ENCODE measurements at places on chromosomes 11 and 22.

GRCh38 chr11:103961010-103961409 lies 75.4 kb upstream of the DDI1 start:
- DNase-seq, result no peak

DNA sequence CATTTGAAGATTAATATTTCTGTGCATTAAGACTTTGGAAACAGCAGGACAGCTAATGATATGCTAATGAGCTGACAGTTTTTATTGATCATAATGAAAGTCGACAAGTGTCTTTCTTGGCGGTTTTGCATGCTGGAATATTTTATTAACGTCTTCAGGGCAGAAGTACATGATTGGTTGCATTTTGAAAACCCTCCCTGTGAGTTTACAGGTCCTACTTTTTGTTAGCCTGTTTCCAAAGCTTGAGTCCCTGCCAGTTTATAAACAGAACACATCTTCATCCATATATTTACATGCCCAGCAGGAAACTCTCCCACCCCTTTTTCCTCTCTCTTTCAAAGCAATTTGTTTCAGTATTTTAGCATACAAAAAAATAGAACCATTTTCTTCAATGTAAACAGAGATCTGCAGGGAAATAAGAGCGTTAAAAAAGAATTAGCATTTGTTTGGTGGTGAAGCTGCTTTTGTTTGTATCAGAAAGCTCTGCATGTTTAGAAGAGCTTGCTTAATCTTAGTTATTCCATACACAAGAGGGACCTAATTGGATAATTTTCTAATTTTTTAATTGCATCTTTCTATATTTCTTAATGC lies 243.6 kb downstream of the NELL1 start:
- no peak for DNase-seq

DNA sequence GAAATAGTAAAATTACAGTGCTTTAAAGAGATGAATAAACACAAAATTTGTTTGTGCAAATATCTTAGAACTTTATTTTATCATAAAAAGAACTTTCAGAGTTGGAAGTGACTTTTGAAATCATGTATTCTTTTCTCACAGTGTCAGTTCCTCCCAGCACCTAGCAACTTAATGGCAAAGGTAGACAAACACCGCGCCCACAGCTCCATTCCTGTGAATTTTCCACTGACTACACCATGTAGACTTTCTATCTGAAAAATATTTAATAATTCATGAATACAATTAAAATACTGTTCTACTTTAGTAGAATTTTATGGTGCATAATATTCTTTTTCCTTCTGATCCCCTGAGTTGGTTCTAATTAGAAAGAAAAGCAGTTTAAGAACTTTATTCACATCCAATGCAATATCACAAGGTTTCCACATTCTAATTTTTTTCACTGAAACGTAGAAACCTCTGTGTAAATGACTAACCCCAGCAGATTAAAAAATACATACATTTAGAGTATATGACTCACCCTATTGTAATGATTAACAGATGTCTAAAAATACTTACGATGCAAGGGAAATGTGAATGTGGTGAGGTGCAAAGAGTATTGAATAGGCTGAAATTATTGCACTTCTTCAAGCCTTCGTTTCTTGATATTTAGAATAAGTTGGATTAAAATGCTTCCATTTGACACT lies 218.2 kb upstream of the CCDC179 start:
- DNase-seq, result no peak

DNA sequence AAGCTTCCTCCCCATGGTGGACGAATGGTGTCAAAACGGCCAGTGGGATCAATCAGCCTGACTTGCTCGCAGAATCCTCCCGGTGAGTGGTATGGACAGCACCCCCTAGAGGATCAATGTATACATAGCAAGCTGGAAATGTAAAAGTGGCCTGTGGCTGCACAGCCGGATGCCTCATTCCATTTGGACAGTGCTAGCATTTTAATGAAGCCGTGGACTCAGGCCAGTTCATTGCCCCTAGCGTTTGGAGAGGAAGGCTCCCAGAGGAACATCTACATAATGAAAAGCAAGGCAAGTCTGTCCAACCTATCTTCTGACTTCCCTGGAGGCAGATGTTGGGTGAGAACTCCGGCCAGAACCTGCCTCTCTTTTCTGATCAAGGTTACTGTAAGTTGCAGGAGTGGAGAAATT lies 942.3 kb downstream of the NTM start:
- no peak for DNase-seq

DNA sequence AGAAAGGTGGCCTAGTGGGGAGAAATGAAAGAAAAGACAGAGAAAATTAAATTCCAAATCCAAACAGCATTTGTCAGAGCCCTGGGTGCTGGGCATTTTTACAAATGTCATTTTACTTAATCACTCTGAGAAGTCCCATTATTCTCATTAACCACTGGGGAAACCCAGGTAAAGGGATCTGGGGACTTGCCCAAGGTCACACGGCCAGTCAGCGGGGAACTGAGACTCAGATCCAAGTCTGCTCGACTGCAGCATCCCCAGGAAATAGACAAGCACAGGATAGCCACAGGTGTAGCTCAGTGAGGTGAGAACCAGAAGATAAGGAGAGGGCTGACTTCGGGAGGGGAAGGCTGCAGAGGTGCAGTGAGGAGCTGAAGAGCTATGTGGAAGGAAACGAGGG lies 7.9 kb downstream of the NRXN2 start:
- DNase-seq, result no peak

GRCh38 chr11:19962053-19962800 lies 198.0 kb downstream of the DBX1 start:
- no peak for DNase-seq

DNA sequence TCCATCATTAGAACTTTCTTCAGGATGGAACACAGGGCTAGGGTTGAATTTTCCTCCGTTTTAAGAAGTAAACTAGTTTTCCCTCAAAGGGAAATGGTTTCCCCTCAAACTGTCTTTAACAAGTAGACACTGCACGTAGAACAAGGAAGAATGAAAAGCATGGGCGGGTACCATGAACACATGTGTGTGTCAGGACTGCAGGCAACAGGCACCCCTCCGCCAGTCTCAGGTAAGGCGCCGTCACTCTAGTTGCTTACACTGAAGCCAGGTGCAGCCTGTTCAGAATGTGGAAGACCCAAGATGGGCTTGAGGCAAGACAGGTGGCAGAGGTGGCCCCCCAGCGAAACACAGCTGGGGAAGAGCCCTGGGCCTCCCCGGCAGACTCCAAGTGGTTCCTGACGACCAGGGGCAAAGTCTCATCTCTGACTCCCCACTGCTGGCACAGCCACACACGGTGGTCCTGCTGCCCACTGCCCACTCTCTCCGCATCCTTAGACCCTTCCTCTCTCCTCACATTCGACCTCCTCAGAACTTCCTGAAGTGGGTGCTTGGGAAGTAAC lies 25.4 kb upstream of the MOB2 start:
- DNase-seq, result no peak

GRCh38 chr11:5289696-5290095 lies 12.1 kb downstream of the OR51B4 start:
- no peak for DNase-seq

GRCh38 chr11:93169950-93170561 lies 27.7 kb downstream of the SLC36A4 start:
- no peak for DNase-seq

DNA sequence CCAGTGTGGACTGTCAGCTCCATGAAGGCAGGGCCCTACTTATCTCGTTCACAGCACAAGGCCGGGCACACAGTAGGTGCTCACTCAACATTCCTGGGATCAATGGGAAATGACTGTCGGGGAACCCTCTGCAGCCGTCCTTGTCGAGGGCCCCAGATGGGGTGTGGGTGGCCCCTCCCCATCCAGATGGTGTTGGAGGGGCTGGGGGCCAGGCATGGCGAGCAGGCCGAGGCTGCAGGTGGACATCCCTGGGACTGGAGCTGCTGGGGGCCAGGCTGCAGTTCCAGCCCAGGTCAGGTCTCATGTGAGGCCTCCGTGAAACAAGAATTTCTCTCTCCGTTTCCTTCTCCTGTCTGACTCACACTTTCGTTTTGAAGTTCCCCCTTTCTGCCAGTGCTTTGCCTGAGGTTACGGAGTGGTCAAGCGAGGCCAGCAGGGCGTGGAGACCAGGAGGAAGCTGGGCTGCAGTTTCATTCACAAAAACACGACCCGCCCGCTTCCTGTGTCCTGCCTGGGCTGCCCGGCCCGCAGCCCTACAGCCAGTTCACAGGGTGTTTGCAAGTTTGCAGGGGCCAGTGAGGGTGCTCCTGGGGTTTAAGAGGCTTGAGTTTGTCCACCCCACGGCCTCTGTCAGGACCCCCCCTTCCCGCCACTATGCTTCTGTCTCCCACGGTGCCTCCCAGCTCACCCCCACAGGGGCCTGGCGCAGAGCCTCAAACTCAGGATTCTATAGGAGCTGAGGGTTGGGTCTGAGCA lies 4.5 kb downstream of the MYEOV start:
- no peak for DNase-seq

DNA sequence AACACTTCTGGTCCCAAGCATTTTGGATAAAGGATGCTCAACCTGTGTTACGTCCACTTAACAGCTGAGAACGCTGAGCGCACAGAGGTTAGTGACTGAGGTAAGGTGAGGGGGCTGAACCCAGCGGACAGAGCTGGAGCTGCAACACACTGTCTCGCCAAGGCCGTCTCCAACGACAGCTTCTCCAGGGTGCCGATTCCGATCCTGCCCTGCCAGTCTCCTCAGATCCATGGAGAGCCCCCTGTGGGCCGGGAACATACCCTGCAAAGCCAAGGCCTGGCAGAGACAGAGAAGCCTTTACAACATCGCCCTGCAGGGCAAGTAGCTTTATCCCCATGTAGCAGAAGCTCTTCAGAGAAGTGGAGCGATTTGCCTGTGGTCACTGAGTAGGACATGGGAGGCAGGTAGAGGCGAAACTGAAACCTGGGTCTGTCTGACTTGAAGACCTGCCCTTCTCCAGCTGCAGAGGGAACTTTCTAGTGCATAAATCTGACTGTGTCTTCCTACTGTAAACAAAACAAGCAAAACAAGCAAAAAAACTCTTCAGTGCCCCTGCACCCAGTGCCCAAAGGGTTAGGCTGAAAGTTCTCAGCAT lies 72.8 kb downstream of the SCUBE1 start:
- no peak for DNase-seq

- no peak for DNase-seq
These were observed 9.0 kb downstream of the RBX1 start for GRCh38 chr22:40960145-40960544.

DNA sequence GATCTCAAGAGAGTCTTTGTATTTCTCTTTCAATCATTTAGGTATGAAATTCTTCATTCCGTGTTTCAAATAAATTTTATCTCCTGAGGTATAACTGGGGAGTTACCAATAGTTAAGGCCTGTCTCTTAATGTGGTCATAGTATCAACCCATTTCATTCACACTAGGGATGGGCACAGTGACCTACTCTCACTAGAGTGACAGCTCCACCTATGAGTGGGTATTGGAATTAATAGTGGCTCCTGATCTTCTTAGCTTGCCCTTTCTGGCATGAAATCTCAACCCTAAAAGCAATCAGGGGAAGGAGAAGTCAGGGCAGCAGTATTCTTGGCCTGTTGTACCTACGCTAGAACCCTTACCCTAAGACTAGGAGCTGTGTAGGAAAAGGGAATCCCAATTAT lies 507.7 kb downstream of the FAM181B start:
- DNase-seq, result no peak

DNA sequence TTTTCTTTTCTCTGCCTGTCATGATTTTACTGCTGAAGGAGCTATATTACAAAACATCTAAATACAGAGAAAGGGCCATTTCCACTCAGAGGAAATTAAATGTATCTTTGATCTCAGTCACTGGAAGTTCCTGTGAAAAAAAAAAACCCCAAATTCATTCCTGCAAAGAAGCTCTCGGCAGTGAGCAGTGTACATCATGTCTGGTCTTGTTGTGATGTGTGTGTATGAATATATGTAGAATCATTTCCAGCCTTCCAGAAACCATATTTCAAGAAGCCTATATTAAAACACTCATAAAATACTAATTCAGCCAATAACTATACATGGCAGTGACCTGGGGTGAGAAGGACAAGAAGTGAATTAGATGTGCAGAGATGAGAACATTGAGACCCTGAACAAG lies 393.2 kb upstream of the TENM4 start:
- DNase-seq, result no peak

DNA sequence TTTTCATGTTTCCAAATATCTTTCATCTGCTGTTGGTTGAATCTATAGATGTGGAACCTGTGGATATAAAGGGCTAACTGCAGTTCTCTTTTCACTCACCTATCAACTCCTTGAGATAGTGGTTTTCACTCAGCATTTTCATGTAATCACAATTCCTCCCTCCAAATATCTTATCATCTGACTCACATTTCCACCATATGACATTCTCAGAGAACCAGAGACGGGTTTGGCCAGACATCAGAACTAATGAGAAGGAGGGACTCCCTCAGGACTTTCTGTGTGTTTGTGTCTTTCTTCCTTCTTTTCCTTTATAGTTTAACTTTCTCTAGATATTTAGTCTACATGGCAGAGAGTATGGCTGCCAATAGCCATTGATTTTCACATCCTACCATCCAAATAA lies 134.8 kb upstream of the DDI1 start:
- no peak for DNase-seq

GRCh38 chr11:1840780-1841480 lies 2.1 kb downstream of the TNNI2 start:
- DNase-seq, result no peak

GRCh38 chr11:17579451-17579850 lies 32.4 kb downstream of the OTOG start:
- DNase-seq, result no peak

DNA sequence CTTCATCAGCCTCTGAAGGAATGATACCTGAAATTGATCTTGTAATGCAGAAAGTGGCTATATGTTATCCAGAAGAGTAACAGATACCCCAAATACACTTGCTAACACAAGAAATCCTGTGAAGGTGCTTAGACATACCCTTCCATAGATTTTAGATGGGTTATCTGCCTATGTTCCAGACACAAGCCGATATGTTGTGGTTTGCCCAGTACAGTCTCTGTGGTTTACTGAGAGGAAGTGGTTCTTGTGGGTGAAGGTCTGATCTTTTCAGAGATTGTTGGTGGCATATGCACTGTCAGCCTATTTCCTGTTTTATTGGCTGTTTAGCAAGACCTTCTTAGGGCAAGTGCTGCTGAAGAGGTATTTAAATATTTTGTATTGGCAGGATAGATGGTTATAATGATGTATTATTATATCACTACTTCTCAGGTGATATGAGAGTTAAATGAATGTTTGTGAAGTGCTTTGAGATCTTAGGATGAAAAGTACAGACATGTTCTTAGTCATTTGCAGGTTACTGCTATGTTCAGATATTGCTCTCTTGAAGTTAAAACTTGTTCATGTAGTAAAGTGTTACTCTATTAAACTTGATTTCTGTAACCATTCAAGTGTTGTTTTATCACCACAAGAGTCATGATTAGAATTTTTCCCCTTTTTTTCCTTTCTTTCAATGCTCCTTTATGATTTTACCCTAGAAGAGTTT lies 8.2 kb downstream of the ARHGEF12 start:
- DNase-seq, result no peak

Measured in stimulated activated naive CD4-positive, alpha-beta T cell (primary cell).